ENCODE measurements at places on chromosomes 12 and 14.

DNA sequence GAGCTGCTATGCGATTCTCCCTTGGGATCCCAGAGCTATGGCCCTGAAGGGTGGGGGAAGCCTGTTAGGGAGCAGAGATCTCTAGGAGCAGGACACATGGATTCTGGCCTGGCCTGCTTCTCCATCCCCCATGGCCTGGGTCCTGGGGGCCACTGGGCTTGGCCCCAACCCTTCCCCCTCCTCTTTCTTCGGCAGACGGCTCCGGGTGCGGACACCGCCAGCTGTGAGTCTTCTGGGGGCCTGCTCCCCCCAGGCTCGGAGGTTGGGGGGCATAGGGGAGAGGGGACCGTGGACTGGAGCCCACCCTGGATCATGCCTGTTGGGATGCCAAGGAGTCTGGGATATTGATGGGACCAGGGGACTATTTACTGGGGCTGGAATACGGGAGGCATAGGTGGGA is 9.0 kb downstream of the PRPF40B start:
- DNase-seq = no peak

DNA sequence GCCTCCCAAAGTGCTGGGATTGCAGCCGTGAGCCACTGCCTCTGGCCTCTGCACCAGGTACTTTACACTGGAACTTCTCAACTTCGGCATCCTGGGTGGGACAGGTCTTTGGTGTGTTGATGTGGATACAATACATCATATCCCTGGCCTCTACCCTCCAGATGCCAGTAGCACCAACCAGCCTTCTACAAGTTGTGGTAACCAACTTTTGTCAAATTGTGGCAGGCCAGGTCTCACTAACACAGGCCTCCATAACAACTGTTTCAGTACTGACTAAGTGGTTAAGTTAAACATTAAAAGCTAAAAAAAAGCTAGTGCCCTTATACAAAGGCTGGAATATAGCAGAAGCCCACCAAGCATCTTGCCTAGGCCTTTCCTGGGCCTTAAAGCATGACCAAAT is 232.9 kb downstream of the PCNX1 start:
- DNase-seq = no peak

- DNase-seq = no peak
Observed at GRCh38 chr12:131141514-131141913, 187.8 kb downstream of the ADGRD1 start.

DNA sequence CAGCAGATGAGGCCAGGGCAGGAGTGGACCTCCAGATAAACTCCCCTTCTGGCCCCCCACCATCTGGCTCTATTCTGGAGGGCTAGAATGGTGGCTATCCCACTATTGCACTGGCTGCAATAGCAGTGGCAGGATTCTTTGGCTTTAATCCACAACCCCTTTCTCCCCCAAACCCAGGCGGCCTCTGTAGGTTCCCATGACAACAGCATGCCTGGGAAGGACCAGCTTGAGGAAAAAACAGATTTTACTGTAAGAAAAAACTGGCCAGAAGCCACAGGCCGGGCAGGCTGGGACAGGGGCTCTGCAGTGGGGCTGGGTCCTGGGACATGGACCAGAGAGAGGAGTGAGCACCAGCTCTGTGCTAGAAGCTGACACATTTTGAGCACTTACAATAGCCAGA is 13.6 kb upstream of the ACVR1B start:
- DNase-seq = no peak

DNA sequence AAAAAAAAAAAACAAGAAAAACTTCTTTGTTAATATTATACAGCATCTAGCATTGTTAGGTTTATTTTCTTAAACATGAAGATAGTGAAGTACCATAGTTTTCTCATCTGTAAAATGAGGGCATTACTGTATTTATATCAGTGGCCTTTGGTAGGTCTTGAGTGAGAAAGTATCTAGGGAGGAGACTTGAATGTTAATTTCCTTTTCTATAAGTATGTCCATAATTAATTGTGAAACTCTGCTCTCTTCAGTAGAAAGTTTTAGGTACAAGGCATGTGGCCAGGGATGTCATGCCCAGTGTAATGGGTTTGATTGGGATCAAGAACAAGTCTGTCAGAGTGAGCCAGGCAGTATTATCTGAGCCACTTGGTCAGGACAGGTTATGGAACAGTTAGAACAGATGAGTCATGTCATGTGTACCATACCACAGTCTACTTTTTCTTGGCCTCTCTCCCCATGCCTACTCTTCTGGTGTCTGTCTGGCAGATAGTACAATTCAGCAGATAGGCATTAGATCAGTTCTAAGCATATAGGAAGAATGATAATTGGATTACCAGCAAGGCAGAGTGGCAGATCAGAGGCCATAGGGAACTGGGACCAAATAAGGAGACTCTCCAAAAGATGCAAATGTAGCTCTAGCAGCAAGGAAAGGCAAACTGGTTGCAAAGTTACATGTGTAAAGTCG is 30.4 kb downstream of the FBXO34 start:
- no peak for DNase-seq

- no peak for DNase-seq
Observed at GRCh38 chr12:44367136-44367535, 509.0 kb downstream of the NELL2 start.

- DNase-seq = no peak
Observed at GRCh38 chr12:1474041-1474573, 120.3 kb downstream of the FBXL14 start.

DNA sequence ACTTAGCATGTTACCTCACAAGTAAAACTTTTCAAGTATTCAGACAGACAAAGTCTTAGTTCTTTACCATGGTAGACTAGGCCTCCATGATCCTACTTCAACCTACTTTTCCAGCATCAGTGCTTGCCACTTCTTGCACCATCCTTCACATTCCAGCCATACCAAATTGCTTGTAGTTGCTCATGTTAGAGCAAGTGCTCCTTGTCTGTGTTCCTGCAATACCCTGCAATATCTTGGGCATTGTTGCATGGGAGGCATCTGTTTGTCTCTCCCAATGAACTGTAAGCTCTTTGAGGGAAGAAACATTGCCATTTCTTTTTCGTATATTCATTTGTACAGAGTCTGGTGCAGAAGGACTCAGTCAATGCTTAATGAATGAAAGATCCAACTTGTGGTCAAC is 78.0 kb downstream of the SRGAP1 start:
- no peak for DNase-seq

GRCh38 chr14:78446807-78447206 is 276.6 kb downstream of the NRXN3 start:
- DNase-seq = no peak

DNA sequence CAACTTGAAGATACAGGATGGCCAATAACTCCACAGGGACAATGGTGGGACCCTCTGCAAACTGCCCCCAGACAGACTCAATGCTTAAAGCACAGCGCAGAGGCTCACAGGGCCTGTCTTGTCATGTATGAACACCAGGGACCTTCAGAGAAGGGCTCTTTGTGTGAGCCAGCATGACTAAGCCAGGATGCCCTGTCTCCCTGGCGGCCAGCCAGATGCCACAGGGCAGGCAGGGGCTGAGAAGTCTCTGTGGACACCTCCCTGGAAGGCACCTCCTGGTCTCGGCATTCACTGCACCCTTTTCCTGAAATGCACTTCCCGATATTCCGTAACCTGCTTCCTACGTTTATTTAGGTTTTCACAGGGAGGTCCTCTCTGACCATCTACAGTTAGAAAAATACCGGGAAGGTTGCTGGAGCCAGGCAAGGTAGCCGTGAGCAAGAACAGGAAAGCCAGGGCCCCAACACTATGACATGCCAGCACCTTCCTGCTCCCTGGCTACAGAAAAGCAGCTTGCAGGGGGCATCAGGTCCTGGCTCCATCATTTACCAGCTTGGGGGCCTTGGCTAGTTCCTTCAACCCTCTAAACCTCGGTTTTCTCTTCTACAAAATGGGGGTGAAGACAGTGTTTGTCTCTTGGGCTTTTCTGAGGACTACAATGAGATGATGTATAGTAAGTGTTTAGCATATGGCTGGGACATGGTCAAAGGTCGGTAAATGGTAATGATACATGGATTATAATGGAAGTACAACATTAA is 65.0 kb downstream of the PITPNM2 start:
- DNase-seq = no peak

DNA sequence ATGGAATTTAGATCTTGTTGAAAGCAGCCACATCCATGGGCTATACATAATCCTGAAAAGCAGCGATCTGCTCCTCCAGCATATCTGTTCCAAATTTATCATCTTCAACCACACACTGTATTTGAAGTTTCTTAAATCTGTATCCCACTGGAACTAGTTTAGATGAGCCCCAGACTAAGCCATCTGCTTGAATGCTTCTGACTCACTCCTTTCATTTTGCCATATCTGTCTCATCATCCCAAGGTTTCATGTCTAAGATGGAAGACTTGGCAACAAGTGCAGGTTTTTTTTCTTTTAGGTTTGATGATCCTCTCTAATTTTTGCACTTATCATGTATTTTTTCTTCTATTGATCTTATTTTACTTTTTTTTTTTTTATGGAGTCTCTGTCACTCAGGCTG is 54.4 kb upstream of the TMEM263 start:
- DNase-seq = no peak

GRCh38 chr12:57936513-57936883 is 4.9 kb upstream of the ATP23 start:
- DNase-seq = no peak

DNA sequence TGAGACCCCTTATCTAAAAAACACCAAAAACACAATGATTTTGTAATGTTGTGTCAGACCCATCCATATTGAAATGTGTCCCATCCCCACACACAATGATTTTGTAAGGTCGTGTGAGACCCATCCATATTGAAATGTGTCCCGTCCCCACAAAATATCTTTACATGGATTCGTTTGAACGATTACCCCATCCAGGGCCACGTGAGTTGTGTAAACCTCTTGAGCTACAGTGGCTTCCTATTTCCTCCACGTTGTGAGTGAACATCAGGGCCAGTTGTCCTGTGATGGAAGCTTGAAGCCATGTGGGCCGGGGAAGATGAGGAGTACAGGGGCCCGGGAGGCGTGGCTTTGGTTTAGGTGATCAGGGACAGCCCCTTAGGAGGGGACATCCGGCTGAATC is 27.0 kb upstream of the ULK1 start:
- no peak for DNase-seq

- DNase-seq = no peak
Observed at GRCh38 chr14:57244106-57244505, 24.6 kb downstream of the EXOC5 start.

DNA sequence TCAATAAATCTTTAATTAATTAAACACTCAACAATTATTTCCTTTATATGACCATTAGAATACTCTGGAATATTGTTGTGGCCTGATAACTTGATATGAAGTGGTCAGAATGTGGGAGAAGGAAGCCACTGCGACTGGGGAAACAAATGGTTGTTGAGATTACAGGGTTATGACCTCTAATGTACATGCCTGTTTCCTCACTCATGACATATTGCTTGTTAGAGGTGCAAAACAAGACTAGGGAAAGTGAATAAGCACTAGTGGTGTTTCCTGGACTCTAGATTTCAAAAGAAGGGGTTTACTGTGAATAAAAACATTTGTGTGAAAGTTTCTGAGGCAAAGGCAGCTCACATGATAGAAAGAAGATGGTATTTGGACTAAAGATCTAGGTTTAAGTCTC is 53.3 kb downstream of the STAB2 start:
- no peak for DNase-seq

- no peak for DNase-seq
Observed at GRCh38 chr14:68820999-68821683, 28.3 kb upstream of the ZFP36L1 start.

DNA sequence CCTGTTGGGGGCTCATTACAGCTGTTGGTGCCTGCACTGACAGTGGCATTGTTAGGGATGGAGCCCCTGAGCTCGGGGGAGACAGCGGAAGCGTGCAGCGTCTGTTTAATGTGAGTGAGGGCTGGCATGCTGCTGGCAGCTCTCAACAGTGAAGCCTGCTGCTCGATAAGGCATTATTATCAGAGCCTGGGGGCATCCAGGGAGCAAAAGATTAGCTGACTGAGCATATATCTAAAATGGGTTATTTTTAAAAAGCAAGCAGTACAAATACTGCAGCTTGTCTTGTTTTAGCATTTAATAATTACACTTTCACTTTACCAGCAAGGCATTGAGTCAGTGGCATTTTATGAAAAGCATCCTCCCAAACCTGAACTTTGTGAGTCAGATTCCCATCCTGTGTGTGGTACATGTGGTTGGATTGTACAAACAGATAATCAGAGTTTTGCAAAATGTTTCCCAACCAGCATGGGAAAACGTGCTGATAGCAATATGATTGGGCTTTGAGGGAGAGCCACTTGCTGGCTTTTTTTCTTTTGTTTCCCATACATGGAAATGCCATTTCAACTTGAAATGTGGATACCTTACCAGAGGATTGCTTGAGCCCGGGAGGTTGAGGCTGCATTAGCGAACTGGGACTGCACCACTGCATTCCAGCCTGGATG is 150.8 kb downstream of the PRKCH start:
- DNase-seq = no peak

DNA sequence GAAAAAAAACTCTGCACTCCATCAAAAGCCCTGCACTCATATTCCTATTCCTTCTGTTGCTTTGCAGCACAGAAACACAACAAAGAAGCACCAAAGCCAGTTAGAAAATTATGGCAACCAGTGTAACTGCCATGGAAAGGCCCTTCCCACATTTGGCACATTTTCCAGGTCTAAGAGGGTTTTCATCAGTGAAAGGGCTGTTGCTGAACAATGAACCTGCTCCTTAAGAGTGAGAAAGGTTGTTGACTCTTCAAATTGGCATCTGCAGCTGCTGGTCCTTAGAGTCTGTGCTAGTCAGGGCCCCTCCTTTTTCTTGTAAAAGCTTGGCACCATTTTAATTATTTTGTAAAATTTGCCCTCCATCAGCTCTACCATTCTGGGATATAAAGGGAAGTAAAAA is 378.7 kb upstream of the KITLG start:
- DNase-seq = peak; percentile 78

DNA sequence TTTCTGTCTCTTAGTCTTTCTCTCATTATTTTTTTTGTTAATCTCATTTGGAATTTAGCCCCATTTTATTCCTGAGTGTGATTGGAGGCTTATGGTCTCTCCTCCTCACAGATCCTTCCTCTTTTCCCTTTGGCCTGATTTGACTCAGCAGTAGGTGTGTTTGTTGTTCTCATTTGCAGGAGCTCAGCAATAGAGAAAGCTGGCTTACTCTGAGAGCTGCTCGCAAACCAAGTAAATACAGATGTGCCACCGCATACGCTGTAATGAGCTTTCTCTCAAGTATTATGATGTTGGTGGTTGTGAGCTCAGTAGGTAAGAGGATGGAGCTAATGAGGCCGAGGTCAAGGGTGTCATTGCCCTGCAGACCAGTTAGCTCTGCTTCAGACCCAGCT is 206.5 kb downstream of the ETV6 start:
- DNase-seq = no peak

Data from NCI-H1930 (cell line).